ENCODE measurements at places on chromosomes 4 and X. TPM values are rescaled to one million over a fixed set of nuclear protein-coding genes. Genes with fewer than 3 reads are reported as not detected.
A peak's percentile ranks its signal among the peaks of the same experiment; 100 is the strongest.

Gene PDGFRA
- 10.0 TPM for total RNA-seq

- no peak overlapping the region for H3K27ac ChIP-seq
- H3K36me3 ChIP-seq, result peaks cover 100% of the 10 kb centered on the region
- H3K4me3 ChIP-seq, result no peak overlapping the region
- no peaks in the 10 kb centered on the region for H3K4me1 ChIP-seq
- no peaks in the 10 kb centered on the region for H3K27me3 ChIP-seq
Measured at GRCh38 chr4:10079912-10080588, 36.5 kb downstream of the WDR1 start.

- no peaks in the 10 kb centered on the region for H3K27me3 ChIP-seq
- H3K4me1 ChIP-seq, result no peaks in the 10 kb centered on the region
- DNase-seq, result no peak
- peaks cover 70% of the 10 kb centered on the region for H3K36me3 ChIP-seq
- no peak overlapping the region for H3K27ac ChIP-seq
Measured at GRCh38 chr4:13592220-13592619, 35.3 kb downstream of the BOD1L1 start.

Gene ZNF81
- 7.7 TPM for total RNA-seq

GRCh38 chrX:118049713-118050112 is 66.9 kb downstream of the KLHL13 start:
- H3K27ac ChIP-seq, result no peak overlapping the region
- no peak overlapping the region for H3K4me3 ChIP-seq
- no peaks in the 10 kb centered on the region for H3K4me1 ChIP-seq
- H3K27me3 ChIP-seq, result no peaks in the 10 kb centered on the region
- DNase-seq, result no peak
- H3K36me3 ChIP-seq, result no peaks in the 10 kb centered on the region

DNA sequence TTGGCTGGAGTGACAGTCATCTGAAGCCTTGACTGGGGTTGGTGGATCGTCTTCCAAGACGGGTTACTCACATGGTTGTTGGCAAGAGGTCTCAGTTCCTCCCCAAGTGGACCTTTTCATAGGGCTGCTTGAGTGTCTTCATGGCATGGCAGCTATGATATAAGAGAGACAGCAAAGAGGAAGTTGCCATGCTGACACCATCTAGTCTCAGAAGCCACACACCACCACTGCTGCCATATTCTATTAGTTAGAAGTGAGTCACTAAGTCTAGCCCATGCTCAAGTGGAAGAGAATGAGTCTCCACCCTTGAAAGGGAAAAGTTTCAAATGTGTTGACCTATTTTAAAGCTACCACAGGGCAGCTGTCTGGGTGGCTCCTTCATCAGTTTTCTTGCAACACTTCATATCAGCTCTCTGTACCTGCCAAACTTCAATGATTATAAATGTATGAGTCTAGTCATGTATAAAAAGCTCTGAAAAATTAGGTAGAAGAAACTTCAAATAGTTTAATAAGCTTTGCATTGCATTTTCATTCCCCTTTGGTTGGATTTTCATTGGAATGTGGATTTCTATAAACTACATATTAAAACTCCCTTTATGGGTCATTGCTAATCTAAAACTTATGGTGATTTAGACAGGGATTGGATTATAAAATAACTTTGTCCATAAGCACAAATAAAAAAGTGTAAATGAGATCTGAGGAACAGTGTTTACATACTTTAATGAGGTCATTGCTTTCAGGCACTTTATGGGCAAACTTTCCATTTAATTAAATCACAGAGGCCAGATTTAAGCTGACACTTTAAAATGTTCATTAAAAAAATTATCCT is 68.0 kb upstream of the ATXN3L start:
- no peaks in the 10 kb centered on the region for H3K27me3 ChIP-seq
- no peak overlapping the region for H3K4me3 ChIP-seq
- H3K27ac ChIP-seq, result no peak overlapping the region

Gene PCDH11X
- total RNA-seq, result 0.14 TPM

- H3K36me3 ChIP-seq, result no peaks in the 10 kb centered on the region
- H3K27me3 ChIP-seq, result no peaks in the 10 kb centered on the region
- DNase-seq, result no peak
- no peak overlapping the region for H3K4me3 ChIP-seq
- no peak overlapping the region for H3K27ac ChIP-seq
Measured at GRCh38 chrX:46803140-46803539, 33.7 kb upstream of the RP2 start.

Gene ADAM29
- total RNA-seq, result not detected

Gene ACE2
- 0.38 TPM for total RNA-seq

- DNase-seq, result no peak
- H3K36me3 ChIP-seq, result peaks cover 2% of the 10 kb centered on the region
- H3K4me3 ChIP-seq, result no peak overlapping the region
Measured at GRCh38 chrX:38318606-38319005, 8.7 kb downstream of the RPGR start.

Gene PCGF3
- total RNA-seq, result 30.6 TPM

Gene TCEAL6
- total RNA-seq, result not detected

Gene PABPC4L
- 3.1 TPM for total RNA-seq

DNA sequence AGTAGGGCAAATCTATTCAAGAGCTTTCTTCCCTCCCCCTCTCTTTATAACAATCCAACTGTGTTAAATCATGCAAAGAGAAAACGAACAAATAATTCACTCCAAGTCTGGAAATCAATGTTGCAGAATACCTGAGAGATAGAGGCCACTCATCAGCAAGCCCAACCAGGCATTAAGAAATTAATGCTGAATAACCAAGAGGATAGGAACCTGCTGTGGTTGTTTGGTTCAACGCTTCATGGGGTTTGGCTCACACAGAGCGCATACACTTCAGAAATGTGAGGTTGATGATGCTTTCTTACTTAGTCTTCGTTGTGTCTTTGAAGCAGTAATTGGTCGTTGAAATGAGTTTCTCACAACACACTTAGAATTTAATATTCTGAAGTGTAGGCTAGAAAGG is 1540.0 kb upstream of the PABPC4L start:
- no peaks in the 10 kb centered on the region for H3K27me3 ChIP-seq
- H3K4me3 ChIP-seq, result no peak overlapping the region
- no peaks in the 10 kb centered on the region for H3K4me1 ChIP-seq
- H3K36me3 ChIP-seq, result no peaks in the 10 kb centered on the region
- H3K27ac ChIP-seq, result no peak overlapping the region

DNA sequence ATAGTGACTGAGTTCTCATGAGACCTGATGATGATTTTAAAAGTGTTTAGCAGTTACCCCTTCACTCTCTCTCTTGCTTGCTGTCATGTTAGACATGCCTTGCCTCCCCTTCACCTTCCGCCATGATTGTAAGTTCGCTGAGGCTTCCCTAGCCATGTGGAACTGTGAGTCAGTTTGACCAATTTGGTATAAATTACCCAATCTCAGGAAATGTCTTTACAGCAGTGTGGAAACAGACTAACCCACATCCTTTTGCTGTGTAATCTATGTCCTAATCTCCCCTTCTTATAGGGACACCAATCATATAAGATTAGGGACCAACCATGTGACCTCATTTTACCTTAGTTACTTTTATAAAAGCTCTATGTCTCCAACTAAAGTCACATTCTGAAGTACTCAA is 677.8 kb downstream of the ADGRL3 start:
- H3K36me3 ChIP-seq, result no peaks in the 10 kb centered on the region
- H3K4me3 ChIP-seq, result no peak overlapping the region
- H3K4me1 ChIP-seq, result no peaks in the 10 kb centered on the region
- H3K27ac ChIP-seq, result no peak overlapping the region
- no peaks in the 10 kb centered on the region for H3K27me3 ChIP-seq

DNA sequence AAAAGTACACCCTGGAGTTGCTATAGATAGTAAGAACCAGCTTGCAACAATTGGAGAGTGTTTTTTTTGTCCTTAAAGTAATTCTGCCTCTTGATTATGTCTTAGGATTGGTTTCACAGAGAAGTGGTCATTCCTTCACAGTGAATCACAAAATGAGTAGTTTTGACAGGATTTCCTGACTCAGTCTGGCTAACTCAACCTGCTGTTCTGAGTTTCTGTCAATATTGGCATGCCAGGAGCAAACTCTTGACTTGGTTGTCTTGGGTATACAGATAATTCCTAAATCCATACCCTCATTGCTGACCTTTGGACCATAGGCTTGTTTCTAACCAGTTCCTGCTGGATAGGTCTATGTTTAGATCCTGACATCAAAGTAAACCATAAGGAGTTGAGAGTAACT is 9.4 kb downstream of the FHIP1A start:
- no peak for DNase-seq
- no peaks in the 10 kb centered on the region for H3K27me3 ChIP-seq
- H3K4me3 ChIP-seq, result no peak overlapping the region
- no peaks in the 10 kb centered on the region for H3K4me1 ChIP-seq
- H3K27ac ChIP-seq, result no peak overlapping the region
- no peaks in the 10 kb centered on the region for H3K36me3 ChIP-seq

GRCh38 chr4:159224408-159224807 is 121.5 kb downstream of the RAPGEF2 start:
- no peaks in the 10 kb centered on the region for H3K36me3 ChIP-seq
- H3K4me3 ChIP-seq, result no peak overlapping the region
- no peaks in the 10 kb centered on the region for H3K27me3 ChIP-seq

Gene ATP2B3
- 0.09 TPM for total RNA-seq

Gene EPHA5
- 0.05 TPM for total RNA-seq

DNA sequence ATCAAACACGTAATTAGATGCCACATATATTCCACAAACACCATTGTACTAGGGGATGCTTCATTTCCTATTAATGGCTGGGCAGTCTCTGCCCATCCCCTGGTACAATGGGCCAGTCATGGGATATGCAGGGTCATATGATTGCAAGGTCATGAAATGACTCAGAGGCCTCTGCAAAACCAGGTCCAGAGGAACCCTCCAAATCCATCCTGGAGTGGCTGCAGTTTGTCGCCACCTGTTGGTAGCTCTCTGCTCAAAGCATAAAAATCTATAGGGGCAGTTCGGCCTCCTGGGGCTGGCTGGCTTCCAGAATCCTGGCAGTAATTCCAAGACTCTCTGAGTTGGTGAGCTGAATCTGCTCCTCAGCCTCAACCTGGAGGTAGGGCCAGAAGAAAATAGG is 22.9 kb upstream of the PUDP start:
- H3K27me3 ChIP-seq, result no peaks in the 10 kb centered on the region
- H3K27ac ChIP-seq, result no peak overlapping the region
- H3K4me3 ChIP-seq, result no peak overlapping the region
- DNase-seq, result no peak
- peaks cover 5% of the 10 kb centered on the region for H3K4me1 ChIP-seq

DNA sequence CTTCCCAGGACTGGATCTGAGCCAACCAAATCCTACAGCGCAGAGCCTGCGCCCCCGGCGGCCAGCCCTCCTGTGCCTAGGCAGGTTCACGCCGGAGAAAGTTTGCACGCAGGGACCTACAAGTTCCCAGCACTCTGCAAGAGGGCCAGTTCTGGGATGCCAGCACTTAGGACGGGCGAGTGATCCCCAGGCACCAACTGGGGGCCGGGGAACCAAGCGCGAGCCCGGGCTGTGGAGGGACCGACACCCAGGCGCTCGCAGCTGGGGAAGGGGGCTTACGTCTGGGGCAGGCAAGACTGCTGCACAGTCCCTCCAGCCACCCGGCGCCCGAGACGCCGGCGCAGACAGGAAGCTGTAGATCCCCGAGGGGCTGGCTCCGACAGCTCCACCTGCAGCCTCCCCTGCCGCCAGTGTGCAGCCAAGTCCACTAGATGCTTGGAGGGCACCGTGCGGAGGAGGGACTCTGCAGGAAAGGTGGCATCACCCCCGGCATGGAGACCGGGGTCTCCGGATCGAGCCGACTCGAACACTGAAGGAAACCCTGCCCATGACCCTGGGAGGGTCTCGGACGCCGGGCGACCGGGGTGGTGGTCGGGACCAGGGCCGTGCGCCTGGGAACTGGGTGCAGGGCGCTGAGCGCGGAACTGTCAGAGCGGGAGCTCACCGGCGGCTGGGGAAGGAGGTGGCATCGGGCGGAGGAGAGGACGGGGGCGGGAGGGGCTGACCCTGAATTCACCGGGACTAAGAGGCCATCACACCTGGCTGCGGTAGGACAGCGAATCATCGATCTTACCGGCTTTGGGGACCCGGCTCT is 566 bp downstream of the CORIN start:
- H3K4me3 ChIP-seq, result peak overlapping the region; percentile 58
- DNase-seq, result no peak
- no peaks in the 10 kb centered on the region for H3K36me3 ChIP-seq
- peaks cover 24% of the 10 kb centered on the region for H3K4me1 ChIP-seq

Gene SEL1L3
- 6.8 TPM for total RNA-seq

DNA sequence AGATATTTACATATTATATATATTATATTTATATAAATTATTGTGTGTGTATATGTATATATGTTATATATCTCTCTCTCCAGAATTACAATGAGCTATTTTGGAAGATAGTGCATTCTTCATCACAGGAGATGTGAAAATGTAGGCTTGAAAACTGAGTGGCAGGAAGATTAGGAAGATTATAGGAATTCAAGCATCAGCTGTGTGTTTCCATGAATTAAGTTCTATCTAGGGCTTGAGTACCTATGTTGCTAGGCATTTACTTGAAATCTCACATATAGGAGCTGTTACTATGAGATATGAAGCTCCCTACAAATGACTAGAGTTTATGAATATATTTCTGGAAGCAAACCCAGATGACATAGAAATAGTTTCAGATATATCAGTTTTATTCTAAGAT is 328.7 kb downstream of the EPHA5 start:
- H3K27me3 ChIP-seq, result no peaks in the 10 kb centered on the region
- H3K4me3 ChIP-seq, result no peak overlapping the region
- DNase-seq, result no peak
- H3K27ac ChIP-seq, result no peak overlapping the region
- no peaks in the 10 kb centered on the region for H3K36me3 ChIP-seq

Gene PF4V1
- 0.14 TPM for total RNA-seq

- no peaks in the 10 kb centered on the region for H3K27me3 ChIP-seq
- DNase-seq, result no peak
- no peak overlapping the region for H3K4me3 ChIP-seq
- H3K27ac ChIP-seq, result no peak overlapping the region
Measured at GRCh38 chr4:126361287-126361686, 1046.5 kb downstream of the FAT4 start.

Gene PPP1R2C
- not detected for total RNA-seq

- H3K36me3 ChIP-seq, result no peaks in the 10 kb centered on the region
- DNase-seq, result no peak
- H3K27me3 ChIP-seq, result no peaks in the 10 kb centered on the region
- no peak overlapping the region for H3K4me3 ChIP-seq
- H3K27ac ChIP-seq, result no peak overlapping the region
- no peaks in the 10 kb centered on the region for H3K4me1 ChIP-seq
Measured at GRCh38 chr4:100075486-100076270, 114.6 kb downstream of the DDIT4L start.

Gene STARD8
- 1.9 TPM for total RNA-seq

GRCh38 chrX:8714164-8714563 is 17.8 kb downstream of the ANOS1 start:
- no peak for DNase-seq
- no peak overlapping the region for H3K27ac ChIP-seq
- no peaks in the 10 kb centered on the region for H3K27me3 ChIP-seq

- no peak for DNase-seq
- no peak overlapping the region for H3K4me3 ChIP-seq
- H3K27me3 ChIP-seq, result peaks cover 57% of the 10 kb centered on the region
- no peaks in the 10 kb centered on the region for H3K4me1 ChIP-seq
- H3K36me3 ChIP-seq, result no peaks in the 10 kb centered on the region
Measured at GRCh38 chrX:25012793-25013631, 2.8 kb downstream of the ARX start.

GRCh38 chr4:5660185-5660584 is 48.2 kb downstream of the EVC2 start:
- H3K27me3 ChIP-seq, result no peaks in the 10 kb centered on the region
- no peak for DNase-seq
- no peak overlapping the region for H3K4me3 ChIP-seq
- no peaks in the 10 kb centered on the region for H3K4me1 ChIP-seq
- no peak overlapping the region for H3K27ac ChIP-seq
- no peaks in the 10 kb centered on the region for H3K36me3 ChIP-seq
